ENCODE measurements at places on chromosomes 13 and 19. TPM values are rescaled to one million over a fixed set of nuclear protein-coding genes. Genes with fewer than 3 reads are reported as not detected.

DNA sequence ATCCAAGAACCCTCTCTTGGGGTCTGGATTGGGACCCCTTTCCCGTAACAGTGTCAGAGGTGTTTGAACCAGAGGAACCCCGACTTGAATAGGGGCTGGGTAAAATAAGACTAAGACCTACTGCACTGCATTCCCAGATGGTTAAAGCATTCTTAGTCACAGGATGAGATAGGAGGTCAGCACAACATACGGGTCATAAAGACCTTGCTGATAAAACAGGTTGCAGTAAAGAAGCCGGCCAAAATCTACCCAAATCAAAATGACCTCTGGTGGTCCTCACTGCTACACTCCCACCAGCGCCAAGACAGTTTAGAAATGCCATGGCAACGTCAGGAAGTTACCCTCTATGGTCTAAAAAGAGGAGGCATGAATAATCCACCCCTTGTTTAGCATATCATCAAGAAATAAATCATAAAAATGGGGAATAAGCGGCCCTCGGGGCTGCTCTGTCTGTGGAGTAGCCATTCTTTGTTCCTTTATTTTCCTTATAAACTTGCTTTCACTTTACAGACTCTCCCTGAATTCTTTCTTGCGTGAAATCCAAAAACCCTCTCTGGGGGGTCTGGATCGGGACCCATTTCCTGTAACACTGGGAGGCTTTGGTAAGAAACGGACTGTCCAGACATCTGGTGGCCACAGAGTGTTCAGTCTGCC is 4.4 kb upstream of the SIN3B start:
- H3K36me3 ChIP-seq = no peaks in the 10 kb centered on the region
- peaks cover 24% of the 10 kb centered on the region for H3K4me1 ChIP-seq
- DNase-seq = no peak
- no peak overlapping the region for H3K27ac ChIP-seq

Gene PSG3
- not detected for total RNA-seq

GRCh38 chr13:37094099-37094498 is 11.4 kb downstream of the CSNK1A1L start:
- no peak overlapping the region for H3K27ac ChIP-seq
- DNase-seq = no peak
- no peaks in the 10 kb centered on the region for H3K36me3 ChIP-seq
- H3K4me1 ChIP-seq = peaks cover 5% of the 10 kb centered on the region
- no peaks in the 10 kb centered on the region for H3K27me3 ChIP-seq

- peak overlapping the region; percentile 64 for H3K27ac ChIP-seq
- no peak for DNase-seq
- no peak overlapping the region for H3K4me3 ChIP-seq
- peaks cover 34% of the 10 kb centered on the region for H3K4me1 ChIP-seq
- H3K27me3 ChIP-seq = no peaks in the 10 kb centered on the region
Measured at GRCh38 chr13:58620176-58620575, 988.6 kb downstream of the PCDH17 start.

Gene POU2F2
- 2.5 TPM for total RNA-seq

DNA sequence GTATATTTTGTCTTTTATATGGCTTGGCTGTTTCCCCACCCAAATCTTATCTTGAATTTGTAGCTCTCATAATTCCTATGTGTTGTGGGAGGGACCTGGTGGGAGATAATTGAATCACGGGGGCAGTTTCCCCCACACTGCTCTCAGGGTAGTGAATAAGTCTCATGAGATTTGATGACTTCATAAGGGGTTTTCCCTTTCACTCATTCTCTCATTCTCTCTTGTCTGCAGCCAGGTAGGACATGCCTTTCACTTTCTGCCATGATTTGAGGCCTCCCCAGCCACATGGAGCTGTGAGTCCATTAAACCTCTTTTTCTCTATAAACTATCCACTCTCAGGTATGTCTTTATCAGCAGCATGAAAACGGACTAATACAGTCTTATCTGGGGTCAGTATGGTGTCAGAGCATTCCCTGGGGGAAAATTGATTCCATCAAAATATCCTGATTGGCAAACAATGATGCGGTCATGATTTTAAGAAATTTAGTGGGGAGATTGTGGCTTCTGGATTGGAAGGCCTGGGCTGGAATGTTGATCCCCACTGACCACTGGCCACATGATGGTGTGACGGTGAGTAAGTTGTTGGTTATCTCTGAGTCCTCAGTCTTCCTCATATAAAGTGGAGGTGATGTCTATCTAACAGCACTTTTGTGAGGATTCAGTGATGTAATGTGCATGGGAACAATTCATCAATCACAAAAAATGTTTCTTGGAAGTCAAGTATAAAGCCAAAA is 27.5 kb upstream of the ANKRD10 start:
- no peaks in the 10 kb centered on the region for H3K36me3 ChIP-seq
- no peaks in the 10 kb centered on the region for H3K27me3 ChIP-seq
- H3K4me3 ChIP-seq = no peak overlapping the region
- peaks cover 8% of the 10 kb centered on the region for H3K4me1 ChIP-seq

All from neural crest cell (in vitro differentiated cells).